ENCODE measurements at places on chromosomes 7 and 10.

- no peak for DNase-seq
These were observed 58.1 kb downstream of the POLL start for GRCh38 chr10:101529725-101530553.

GRCh38 chr7:125090596-125090995, 161.0 kb upstream of the POT1 start:
- DNase-seq: no peak

GRCh38 chr7:38893061-38893460, 15.9 kb downstream of the VPS41 start:
- no peak for DNase-seq

- no peak for DNase-seq
These were observed 2.6 kb upstream of the MUC12 start for GRCh38 chr7:100966542-100967291.

DNA sequence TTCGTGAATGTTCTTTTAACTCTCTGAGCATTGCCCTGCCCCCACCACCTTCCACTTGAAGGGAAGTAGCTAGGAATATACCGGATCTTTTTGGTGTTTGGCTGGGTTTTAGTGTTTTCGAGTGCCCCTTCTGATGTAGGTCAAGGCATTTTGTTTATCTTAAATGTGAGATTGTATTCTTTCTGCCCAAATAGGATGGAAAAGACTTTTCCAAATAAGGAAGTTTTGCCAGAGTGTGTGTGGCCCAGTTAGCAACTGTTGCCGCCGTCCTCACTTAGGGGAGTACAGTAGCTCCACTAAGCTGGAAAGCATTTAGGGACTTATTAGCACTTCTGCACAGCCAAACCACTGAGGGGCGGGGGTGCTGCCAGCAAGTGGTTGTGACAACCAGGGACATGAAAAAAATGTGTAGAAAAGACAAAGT, 29.8 kb upstream of the VCL start:
- DNase-seq: no peak

DNA sequence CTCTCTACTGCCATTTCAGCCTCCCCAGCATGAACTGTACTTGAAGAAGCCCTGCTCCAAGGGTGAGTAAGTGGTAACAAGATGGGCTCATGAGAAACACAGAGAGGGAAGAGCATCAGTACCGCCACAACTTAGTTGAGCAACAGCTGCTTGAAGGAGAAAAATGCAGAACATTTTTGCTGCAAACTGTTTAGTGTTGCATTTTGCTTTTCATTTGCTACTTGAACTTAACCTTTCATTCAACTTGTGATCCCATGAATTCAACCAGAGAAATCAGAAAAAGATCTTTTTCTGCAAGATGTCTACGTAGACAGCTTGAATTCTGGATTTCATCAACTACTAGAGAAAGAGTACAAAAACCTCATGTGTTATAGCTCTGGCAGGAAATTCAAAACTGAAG, 40.7 kb downstream of the ANK3 start:
- no peak for DNase-seq

- no peak for DNase-seq
These were observed 23.3 kb upstream of the SMARCD3 start for GRCh38 chr7:151271699-151272355.

DNA sequence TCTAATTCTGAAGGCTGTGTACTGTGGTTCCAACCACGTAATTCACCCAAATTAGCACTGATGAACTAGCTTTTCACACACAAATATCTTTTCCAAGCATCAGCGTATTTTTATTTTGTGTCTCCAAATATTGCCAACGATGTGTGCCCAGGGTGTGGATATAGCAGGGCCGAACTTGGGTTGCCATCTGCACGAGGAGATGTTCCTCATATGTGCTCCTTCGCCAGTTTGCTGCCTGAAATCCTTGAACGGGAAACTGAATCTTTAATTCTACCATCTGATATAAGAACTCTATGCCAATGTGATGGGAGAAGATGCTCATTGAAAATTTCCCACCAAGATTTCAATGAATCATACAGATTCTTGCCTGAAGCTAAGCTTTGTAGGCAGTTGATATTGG, 121.5 kb upstream of the ZNF438 start:
- DNase-seq: no peak

- no peak for DNase-seq
These were observed 45.8 kb upstream of the PRSS58 start for GRCh38 chr7:142303650-142304049.

DNA sequence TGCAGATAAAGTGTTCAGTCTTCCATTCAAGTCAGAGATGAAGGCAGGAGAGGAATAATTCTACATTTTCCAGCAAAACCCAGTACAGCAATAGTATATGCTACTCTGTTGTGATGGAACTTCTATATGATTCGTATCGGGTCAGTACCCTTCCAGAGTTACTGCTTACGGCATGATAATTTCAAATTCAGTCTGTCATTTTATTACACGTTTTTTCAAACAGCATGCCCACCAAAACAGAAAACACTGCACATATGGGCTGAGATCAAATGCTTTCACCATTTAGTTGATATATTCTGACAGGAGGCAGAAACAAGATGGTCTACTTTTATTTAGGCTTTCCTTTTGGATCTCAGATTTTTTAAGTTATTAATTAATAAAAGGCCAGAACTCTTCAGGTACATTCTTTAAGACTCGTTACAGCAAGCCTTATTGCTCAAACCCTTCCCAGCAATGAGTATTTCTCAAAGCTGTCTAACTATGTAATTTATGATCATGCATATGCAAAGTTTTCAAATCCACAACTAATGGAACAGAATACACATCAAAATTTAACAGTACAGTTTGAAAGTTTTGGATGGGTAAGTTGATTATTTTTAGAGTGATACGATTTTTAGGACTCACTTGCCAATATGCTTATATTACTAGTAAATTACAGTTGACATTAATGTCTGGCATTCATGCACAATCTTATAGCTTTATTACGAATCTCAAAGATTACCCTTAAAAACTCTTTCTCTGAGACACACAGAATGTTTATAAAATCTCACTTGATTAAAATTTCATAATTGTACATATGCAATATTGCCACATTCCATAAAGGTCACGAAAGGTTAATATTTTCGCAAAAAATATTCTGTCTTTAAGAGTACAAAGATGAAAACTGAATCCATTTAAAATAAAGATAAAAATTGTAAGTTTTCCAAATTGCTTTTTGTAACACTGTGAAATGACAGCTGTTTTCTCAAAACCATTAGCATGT, 91.0 kb downstream of the ANK3 start:
- no peak for DNase-seq

- no peak for DNase-seq
These were observed 126.7 kb downstream of the RGS10 start for GRCh38 chr10:119415536-119416503.

DNA sequence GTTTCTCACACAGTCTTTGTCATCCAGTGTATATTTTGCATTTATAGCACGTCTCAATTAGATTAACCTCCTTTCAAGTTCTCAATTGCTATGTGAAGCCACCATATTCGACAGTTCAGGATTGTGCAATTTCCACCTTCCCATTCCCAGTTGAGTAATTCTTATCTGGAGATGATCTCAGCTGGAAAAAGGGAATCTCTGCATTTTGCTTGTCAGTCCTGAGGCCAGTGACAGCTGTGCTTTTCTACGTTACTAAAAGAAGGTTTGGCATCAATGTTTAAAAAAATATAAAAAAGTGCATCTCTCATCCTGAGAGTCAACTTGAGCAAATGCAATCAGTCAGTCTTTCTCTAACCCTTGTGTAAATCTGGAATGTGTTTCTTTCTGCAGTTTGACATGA, 247.7 kb downstream of the PRKG1 start:
- no peak for DNase-seq

DNA sequence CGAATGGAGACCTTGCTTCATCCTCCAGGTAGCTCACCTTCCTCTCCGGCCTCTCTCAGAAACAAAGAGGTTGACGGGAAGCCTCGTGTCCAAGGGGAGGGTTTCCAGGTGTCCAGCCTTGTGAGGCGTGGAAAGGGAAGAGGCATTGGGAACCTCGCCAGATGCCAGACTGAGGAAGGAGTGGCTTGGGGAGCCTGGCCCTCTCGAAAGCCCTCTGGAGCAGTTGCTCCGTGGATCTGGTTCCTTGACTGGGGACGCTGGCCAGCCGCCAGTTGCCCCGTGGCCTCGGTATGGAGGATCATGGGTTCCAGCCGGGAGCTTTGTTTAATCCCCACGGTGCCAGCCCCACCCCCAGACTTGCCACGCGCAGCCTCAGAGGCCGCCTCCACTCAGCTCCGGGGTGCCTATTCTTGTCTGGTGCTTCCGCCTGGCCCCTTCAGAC, 30.3 kb upstream of the SUN1 start:
- no peak for DNase-seq

- DNase-seq: peak; percentile 10
These were observed 513.9 kb downstream of the GATA3 start for GRCh38 chr10:8568401-8568800.

GRCh38 chr7:124784879-124785818, 19.6 kb upstream of the GPR37 start:
- no peak for DNase-seq

DNA sequence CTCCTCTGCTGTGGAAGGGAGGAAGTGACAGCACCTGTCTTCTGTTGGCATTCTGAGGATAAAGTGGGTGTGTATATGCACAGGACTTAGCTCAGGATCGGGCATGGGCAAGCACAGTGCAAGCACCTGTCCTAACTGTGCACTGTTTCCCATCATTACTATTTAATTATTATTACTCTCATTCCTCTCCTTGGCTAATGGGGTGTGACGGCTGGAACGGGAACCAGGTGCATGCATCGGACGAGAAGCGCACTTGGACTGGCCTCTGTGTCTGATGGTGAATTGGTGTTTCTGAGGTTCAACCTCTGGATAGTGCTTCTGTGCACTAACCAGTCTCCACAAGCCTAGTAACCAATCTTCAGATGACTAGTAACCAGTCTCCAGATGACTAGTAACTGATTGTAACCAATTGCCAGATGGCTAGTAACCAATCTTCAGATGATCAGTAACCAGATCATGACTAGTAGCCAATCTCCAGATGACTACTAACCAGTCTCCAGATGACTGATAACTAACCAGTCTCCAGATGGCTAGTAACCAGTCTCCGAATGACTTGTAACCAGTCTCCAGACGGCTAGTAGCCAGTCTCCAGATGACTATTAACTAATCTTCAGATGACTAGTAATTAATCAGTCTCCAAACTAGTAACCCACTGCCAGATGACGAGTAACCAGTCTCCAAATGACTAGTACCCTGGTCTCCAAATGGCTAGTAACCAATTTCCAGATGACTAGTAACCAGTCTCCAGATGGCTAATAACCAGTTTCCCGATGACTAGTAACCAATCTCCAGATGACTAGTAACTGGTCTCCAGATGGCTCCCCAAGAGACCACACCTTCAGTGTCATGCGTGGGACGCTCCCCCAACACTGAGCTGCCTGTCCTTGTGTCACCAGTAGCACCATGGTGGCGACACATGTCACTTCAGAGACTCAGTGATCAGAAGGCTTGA, 85.8 kb downstream of the PAXIP1 start:
- DNase-seq: no peak

GRCh38 chr10:70097459-70097858, 35.2 kb downstream of the AIFM2 start:
- no peak for DNase-seq

GRCh38 chr10:9858816-9859215, 1158.9 kb upstream of the CELF2 start:
- DNase-seq: no peak

- no peak for DNase-seq
These were observed 186.3 kb upstream of the ADCY1 start for GRCh38 chr7:45387837-45388236.

- DNase-seq: no peak
These were observed 90.3 kb downstream of the FAM107B start for GRCh38 chr10:14684354-14684753.

- DNase-seq: no peak
These were observed 3.1 kb upstream of the IRF5 start for GRCh38 chr7:128934361-128935341.

- DNase-seq: no peak
These were observed 14.7 kb downstream of the SRI start for GRCh38 chr7:88205179-88205578.

- no peak for DNase-seq
These were observed 152.0 kb downstream of the SVIL start for GRCh38 chr10:29482591-29483431.

- DNase-seq: no peak
These were observed 626.1 kb upstream of the NRG3 start for GRCh38 chr10:81248886-81249285.

DNA sequence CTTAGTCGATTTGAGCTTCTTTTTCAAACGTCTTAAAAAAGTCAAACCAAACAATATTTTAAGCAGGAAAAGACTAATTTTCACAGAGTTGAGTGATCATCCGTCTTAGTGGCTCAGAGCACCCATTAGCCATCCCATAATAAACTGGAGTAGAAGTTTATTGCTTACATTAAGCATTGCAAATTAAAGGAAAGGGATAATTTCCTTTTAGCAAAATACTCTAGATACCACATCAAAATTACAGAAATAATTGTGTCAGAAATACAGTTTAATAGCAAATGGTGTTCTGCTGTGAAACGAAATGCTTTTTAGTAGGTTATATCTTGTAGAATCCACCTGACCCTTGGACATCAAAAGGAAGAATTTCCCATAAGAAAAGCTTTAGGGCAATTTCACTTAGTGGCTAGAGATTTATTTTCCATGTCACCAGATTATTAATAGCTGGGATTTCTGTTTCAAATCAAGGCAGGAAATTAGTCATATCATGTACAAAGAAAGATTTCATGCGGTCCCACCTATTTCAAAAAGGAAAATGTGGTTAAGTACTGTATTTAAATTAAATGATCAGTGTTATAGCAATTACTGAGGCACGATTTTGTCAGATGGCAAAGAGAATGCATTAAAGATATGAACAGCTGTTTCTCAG, 96.2 kb downstream of the NPTX2 start:
- DNase-seq: no peak

GRCh38 chr10:12655940-12656339, 306.6 kb downstream of the CAMK1D start:
- DNase-seq: no peak

DNA sequence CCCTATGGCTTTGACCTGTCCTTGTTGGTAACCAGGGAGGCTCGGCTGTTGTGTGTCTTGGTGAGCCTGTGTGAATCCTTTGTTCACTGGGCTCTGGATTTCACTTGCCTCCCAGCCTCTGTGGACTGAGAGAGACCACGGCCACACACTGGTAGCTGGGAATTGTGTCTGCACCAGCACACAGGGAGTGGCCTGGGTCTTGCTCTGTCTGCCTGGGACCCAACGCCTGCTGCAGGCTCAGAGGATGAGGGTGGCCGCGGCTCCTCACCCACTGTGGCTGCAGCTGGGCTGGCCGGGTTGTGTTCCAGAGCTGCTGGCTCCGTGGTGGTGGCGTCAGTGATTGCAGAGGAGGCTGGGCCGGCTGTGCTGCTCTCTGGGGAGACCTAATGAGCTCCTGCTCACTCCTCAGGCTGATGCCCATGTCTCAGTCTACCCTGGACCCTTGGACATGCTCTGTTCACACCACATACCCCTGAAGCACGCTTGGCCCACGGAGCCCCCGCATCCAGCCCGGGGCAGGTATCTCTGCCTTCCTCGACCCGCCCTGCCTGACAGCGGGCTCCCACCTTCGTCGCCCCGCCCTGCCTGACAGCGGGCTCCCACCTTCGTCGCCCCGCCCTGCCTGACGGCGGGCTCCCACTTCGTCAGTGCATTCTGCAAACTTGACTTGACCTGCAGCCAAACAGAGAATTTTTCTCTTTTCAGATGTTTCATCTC, 328.5 kb downstream of the ADARB2 start:
- no peak for DNase-seq

Measured in activated naive CD4-positive, alpha-beta T cell treated with Interleukin-2 at 50 U/mL for 16 hours (primary cell).